ENCODE measurements at places on chromosomes 12 and 14.

DNA sequence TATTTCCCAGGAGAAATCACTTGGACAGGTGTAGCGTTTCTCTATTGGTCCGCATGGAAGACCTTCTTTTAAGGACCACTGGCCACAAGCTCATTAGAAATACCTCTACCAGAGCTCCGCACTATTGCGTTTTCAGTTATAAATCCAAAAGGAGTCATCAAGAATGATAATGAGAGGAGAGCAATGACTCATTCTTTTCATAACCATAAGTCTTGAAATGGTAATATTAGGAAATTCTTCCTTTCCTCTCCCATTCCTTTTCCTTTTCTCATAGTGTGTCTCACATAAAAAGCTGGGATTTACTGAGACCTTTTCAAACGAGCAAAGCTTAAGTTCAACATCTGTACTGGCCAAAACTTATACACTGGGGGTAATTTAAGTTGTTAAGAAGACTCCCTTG lies 215.7 kb downstream of the CPNE8 start:
- no peak for DNase-seq

DNA sequence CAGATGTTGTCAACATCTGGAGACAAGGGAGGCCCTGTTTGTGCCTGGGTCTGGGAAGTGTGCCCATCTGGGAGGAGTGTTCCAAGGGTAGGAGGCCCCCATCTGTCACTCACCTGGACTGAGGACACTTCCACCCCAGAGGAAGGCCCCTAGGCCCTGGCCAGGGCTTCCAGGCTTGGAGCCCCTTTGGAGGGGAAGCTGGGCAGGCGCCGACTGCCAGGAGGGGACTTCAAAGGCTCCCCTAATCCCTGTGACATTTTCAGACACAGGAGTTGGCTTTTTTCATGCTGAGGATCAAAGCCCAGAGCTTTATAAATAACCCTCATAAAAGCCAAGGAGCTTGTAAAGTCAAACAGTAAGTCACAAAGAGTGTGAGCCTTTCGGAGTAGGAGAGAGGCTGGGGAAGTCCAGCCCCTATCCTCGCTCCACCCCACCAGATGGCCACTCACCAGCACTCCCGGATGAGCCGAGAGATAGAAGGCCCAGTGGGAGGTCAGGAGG lies 17.6 kb upstream of the FAM222A start:
- no peak for DNase-seq

DNA sequence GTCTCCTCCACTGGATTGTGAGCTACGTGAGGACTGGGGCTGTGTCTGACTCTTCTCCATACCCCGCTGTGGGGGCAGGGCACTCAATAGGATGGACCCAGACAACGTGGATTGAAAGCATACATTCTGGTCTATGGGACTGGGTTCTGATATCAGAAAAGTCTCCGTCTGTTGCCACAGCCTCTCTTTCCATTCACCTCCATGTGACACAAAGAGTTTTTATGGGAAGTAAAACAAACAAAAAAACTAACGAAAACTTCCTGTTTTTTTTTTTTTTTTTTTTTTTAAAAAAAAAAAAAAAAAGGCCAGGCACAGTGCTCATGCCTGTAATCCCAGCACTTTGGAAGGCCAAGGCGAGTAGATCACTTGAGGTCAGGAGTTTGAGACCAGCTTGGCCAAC lies 44.7 kb downstream of the SLC8A3 start:
- no peak for DNase-seq

DNA sequence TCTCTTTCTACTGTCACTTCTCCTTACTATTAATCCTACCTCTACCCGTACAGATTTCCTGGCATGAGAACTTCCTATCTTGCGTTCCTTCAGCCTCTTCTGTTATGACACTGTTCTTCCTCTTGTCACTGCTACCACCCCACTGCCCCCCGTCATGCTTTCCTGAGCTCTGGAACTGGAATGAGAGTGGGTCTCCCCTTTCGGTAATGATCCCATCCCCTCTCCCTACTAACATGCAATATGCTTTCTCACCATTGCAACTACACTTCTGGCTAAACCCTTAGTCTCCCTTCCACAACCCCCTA lies 4.9 kb upstream of the AP1G2 start:
- no peak for DNase-seq

DNA sequence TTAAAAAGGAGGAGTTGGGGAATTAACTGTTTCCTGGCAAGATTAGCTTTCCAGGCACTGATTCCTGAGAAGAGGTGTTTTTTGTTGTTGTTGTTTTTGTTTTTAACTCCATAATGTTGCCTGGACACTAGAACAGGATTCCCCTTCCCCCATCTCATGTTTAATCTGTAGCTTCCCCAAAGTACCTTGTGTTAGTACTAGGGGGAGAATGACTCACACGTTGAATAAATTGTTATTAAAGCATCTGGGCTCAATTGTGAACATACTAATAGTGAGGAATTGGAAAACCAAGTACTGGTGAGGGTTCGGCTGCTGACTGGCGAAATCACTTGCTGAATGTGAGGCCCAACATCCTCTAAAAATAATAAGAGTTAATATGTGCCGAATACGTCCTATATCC lies 1.3 kb upstream of the GNG2 start:
- no peak for DNase-seq

GRCh38 chr12:27343255-27344000 lies 10.8 kb downstream of the BMAL2 start:
- no peak for DNase-seq

DNA sequence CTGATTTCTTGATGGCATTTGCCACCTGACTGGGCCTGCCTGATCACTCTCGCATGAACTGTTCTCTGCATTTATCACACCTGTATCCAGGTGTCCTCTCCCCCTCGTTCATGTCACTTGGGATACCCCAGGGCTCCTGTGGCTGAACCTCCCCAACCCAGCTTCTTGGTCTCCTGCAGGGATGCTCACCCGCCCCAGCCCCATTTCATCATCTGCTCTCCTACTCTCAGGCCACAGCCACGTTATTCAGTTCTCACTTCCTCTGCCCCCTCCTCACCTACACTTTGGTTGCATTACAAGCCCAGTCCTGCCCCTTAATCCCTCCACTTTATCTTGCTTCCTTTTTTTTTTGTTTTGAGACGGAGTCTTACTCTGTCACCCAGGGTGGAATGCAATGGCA lies 35.5 kb downstream of the TMBIM6 start:
- DNase-seq: no peak

DNA sequence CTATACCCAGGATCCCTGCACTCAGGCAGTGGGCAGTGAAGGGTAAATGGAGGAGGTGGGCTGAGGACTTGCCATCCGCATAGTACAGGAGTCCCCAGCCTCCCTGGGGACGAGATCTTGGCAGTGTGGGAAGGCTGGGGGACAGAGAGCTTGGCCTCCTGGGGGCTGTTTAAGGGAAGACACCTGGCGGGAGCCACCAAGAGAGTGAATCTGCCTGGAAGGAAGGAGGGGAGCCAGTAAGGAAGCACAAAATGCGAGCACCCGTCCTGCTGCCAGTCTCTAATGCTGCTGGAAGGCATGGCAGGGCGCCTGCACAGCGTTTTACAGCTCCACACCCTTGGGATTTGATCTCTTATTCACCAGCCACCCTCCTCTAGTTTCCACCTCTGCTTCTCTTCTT lies 7.4 kb upstream of the KRT2 start:
- no peak for DNase-seq

DNA sequence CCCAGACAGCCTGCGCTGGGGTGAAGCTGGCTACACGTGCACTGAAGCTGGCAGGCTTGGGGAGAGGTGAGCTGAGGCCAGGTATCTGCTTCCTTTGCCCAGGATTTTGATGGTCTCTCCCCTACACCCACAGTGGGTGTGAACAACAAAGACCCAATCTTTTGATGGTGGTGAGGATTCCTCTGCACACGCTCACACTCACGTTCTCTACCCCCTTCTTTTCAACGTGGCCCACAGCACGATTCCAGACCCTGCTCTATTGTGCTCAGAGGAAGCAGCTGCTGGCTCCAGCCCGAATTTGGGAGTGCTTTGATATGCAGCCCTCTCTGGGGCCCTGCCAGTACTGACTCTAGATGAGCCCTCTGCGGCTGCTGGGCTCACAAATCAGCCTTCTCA lies 4.9 kb downstream of the CD9 start:
- no peak for DNase-seq
